ENCODE measurements at places on chromosomes 16 and 17.

DNA sequence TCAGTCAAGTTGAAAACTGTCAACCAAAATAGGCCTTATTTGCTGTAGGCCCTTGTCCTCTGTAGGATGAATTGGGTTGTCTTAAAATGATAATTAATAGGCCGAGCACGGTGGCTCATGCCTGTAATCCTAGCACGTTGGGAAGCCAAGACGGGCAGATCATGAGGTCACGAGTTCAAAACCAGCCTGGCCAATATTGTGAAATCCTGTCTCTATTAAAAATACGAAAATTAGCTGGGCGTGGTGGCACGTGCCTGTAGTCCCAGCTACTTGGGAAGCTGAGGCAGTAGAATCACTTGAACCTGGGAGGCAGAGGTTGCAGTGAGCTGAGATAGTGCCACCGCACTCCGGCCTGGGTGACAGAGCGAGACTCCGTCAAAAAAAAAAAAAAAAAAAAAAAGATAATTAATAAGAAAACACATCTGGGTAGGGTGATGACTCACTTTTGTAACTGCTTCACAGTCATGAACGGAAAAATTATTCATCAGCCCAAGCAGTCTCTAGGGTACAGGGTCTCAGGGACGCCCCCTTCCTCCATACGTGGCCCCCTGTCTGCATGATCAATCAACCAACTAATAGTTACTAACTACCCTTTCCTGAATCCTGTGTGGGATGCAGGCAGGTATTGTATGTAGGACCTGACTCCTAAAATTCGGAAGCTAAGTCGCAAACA lies 137.0 kb upstream of the RCVRN start:
- DNase-seq: no peak

DNA sequence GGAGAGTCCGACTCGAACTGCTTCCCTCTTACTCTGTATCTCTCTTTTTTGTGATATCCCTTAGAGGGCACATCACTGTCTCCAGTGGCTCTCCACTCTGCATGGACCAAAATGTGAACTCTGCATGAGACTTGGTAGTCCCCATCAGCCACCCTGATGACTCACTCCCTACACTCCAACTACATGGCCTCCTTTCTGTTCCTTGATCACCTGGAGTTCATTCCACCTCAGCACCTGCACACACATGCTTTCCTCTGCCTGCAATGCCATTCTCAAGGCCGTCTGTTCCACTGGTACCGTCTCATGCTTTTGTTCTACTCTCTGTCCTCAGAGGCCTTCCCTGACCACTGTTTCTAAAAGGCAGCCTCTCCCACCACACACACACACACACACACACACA lies 109.3 kb downstream of the DNAH9 start:
- DNase-seq: no peak

- no peak for DNase-seq
Observed at GRCh38 chr16:24778671-24779070, 49.2 kb downstream of the TNRC6A start.

GRCh38 chr16:2092256-2092620 lies 43.5 kb downstream of the PKD1 start:
- no peak for DNase-seq

DNA sequence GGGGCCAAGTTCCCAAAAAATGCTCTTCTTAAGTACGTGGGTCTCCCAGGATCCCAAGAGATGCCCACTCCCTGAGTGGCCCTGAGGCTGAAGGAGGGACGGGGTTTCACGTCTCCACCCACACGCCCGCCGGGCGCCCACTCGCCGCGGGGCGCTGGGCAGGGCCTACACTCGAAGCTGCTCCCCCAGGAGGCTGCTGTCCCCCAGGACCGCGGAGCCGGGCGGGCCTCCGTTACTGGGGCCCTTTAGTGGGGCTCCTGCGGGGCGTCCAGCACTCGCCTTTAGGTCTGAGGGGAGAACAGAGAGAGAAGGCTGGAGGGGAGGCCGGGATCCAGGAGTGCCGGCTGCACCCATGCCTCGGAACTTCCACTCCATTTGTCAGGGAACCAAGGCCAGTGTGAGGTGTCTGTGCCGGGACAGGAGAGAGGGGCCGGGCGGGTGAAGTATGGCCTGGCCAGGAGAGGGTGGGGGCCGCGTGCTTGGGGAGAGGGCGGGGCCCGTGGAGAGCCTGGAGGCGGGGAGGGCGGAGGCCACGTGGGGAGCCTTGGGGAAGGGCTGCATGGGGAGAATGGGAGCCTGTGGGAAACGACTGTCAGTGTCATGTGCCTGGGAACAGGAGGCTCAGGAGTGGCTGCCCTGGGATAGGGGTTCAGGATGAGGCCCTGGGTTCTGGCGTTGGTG lies 18.8 kb downstream of the NUBP1 start:
- no peak for DNase-seq

GRCh38 chr16:72908362-72909167 lies 139.4 kb downstream of the ZFHX3 start:
- DNase-seq: no peak

- no peak for DNase-seq
Observed at GRCh38 chr16:65185241-65185778, 63.4 kb upstream of the CDH11 start.

GRCh38 chr17:41521574-41522261 lies 3.0 kb upstream of the KRT15 start:
- DNase-seq: no peak

GRCh38 chr17:2222301-2222700 lies 81.3 kb downstream of the SMG6 start:
- no peak for DNase-seq

GRCh38 chr16:9112166-9112843 lies 20.9 kb downstream of the HAPSTR1 start:
- DNase-seq: no peak

- DNase-seq: no peak
Observed at GRCh38 chr16:49486400-49486799, 112.8 kb downstream of the C16orf78 start.

DNA sequence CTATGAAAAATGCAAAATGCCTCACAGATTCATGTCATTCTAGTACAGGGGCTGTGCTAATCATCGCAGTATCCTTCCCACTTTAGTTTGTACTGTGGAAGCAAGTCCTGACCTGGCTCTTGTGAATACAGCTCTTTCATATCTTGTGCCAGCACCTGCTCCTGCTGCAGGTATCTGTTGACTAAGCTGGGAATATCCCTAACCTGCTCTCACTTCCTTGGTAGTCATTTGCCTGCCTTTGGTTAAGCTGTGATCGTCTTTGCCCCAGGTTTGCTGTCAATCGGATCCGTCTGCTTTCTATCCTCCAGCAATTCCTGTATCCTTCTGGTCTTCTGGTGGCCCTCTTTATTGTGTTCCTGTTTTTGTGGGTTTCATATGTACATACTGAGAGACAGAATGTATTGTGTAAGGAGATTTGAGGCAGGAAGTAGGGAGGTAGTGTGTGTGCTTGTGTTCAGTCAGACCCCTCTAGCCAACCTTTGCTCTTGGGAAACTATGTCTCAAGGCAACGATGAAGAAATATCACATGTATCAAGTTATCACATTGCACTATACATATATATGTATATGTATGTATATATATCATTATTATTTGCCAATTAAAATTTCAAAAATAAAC lies 7.7 kb upstream of the GINS3 start:
- DNase-seq: no peak

Measured in activated CD4-positive, alpha-beta T cell treated with anti-CD3 and anti-CD28 coated beads, Interleukin-2, Interleukin-4, amounts not matched to agents 100 ng/mL and 50 ng/mL, durations not matched to agents 16 hours and 8 hours (primary cell).